ENCODE measurements at places on chromosomes 2 and 18.

- peak; percentile 76 for DNase-seq
Observed at GRCh38 chr2:60530660-60531281, 22.7 kb downstream of the BCL11A start.

- DNase-seq = no peak
Observed at GRCh38 chr2:18373664-18374063, 186.8 kb downstream of the RDH14 start.

GRCh38 chr2:236749346-236749745, 179.7 kb downstream of the ACKR3 start:
- no peak for DNase-seq

GRCh38 chr2:56077359-56077915, 106.4 kb upstream of the CCDC85A start:
- peak; percentile 32 for DNase-seq

DNA sequence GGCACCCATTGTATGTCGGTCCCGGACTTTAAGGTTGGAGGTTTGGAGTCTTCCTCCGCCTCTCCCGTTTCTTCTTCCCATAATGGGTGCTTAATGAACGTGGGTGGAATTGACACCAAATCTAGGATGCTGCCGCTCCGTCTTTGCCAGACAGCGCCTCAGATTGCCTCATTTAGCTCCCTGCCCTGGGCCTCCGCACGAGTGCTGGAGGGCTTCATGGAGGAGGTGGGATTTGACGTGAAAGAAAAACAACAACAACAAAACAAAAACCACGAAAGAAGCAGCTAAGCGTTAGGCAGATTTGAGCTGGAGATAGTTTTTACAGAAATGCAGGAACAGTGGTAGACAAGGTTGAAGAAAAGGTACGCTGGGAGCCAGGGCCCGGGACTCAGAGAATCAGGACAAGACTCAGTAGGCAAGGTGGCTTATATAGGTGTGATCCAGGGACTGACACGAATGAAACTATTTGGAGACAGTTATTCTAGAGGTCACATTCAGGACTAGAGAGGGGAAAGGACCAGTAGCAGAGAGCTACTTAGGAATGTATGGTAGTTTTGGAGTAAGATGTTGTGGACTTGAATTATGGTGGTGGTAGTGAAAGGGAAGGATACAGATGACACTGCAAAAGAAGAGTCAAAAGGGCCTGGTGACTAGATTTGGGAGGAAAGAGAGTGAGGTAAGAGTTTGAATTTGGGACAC, 605 bp downstream of the ZNF2 start:
- no peak for DNase-seq

Measured in D341Med (cell line).